Fibroblast of upper back skin (primary cell): ENCODE measurements at places on chromosomes 4 and X.

GRCh38 chr4:26144526-26145155, 176.2 kb upstream of the RBPJ start:
- peak; percentile 41 for DNase-seq

- DNase-seq = no peak
Observed at GRCh38 chrX:64580035-64580434, 184.8 kb upstream of the MTMR8 start.

- DNase-seq = no peak
Observed at GRCh38 chr4:80731436-80731835, 299.1 kb upstream of the BMP3 start.

DNA sequence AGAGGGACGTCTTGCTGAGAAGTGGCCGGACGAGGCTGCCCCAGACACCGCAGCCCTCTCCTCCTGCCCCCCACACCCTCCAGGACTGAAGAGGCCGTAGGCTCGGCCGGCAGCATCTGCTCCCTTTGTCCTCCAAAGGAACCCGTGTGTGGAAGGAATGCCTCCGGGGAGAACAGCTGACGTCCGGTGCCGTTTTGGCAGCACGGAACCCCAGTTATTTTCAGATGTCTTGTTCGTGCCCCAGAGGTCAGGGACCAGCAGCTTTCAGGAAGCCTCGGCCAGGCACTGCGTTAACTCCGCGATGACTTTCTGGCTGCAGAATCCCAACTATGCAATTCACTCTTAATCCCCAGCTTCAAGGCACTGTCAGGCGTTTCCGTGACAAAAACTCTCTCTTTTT, 10.9 kb upstream of the PPP2R3B start:
- peak; percentile 71 for DNase-seq

GRCh38 chrX:29082558-29082957, 495.3 kb downstream of the IL1RAPL1 start:
- no peak for DNase-seq

DNA sequence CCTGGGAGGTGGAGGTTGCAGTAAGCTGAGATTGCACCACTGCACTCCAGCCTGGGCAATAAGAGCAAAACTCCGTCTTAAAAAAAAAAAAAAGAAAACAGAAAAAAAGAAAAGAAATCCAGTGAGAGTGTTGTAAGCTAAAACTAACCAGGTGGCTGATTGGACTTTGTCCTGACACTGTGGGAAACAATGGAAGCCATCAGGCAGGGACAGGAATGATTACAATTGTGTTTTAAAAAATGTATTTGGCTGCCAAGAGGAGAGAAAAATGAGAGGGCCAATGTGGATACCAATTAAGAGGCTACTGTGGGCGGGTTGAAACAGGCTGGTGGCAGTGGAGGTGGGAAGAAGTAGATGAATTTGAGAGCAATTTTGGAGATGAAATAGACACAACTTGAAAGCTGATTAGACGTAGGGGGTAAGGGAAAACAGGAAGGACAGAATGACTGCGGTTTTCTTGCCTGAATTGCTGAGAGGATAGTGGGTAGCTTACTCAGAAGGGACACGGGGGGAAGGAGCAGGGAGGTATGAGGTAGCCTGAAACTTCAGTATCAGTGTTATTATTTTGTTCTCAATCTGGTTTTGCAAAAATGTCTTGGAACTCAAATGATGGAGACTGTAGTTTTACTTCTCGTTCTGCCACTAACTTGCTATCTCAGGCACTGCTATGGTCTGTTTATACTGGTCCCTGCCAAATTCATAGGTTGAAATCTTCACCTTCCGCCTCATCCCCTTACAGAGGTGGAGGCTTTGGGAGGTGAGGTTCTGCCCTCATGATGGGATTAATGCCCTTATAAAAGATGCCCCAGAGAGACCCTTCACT, 45.6 kb upstream of the CHRNA9 start:
- peak; percentile 37 for DNase-seq

GRCh38 chrX:123159403-123159802, 24.7 kb upstream of the GRIA3 start:
- DNase-seq = no peak

DNA sequence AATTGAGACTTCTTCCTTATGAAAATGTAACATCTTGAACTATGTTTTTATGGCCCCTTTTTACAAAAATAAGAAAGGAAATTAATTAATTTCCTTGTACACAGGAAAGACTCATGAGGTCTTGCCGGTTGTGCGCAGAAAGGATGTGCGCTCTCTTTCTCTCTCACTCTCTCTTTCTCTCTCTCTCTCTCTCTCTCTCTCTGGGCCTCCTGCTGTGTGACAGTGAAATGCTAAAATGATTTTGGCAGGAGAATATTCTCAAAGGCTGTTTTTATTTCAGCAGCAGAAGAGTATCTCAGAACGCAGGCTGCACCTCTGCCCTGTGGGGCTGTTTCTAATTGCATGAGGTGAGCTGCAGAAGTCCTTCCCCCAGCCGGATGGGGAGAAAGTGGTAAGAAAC, 349.0 kb downstream of the MID1IP1 start:
- no peak for DNase-seq

GRCh38 chr4:44425614-44426208, 22.9 kb downstream of the KCTD8 start:
- DNase-seq = peak; percentile 8

GRCh38 chr4:186481998-186482790, 73.2 kb downstream of the MTNR1A start:
- no peak for DNase-seq

GRCh38 chr4:99352602-99353537, at the start of gene ADH1C:
Gene ADH1C, minus strand, starts transcription at chr4:99352746. Its CDS starts 71 bp downstream, at chr4:99352675.
- peak; percentile 3 for DNase-seq

DNA sequence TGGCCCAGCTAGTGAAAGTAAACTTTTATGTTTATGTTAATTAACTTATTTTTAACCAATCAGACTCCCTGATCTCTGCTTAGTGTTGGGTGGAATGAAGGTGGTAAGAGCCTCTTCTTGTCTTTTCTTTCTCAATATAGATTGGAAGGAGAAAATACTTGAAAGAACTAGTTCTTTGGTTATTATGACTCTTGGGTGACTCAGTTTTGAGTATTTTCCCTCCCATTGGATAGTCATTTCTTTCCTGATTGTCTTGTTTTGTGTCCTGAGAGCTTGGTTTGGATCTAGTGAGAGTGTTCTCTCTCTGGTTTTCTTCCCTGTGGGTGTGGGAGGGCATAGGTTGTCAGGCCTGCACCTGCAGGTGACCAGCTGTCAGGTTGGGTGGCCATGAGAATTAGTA, 172.0 kb upstream of the GLRA2 start:
- DNase-seq = no peak

DNA sequence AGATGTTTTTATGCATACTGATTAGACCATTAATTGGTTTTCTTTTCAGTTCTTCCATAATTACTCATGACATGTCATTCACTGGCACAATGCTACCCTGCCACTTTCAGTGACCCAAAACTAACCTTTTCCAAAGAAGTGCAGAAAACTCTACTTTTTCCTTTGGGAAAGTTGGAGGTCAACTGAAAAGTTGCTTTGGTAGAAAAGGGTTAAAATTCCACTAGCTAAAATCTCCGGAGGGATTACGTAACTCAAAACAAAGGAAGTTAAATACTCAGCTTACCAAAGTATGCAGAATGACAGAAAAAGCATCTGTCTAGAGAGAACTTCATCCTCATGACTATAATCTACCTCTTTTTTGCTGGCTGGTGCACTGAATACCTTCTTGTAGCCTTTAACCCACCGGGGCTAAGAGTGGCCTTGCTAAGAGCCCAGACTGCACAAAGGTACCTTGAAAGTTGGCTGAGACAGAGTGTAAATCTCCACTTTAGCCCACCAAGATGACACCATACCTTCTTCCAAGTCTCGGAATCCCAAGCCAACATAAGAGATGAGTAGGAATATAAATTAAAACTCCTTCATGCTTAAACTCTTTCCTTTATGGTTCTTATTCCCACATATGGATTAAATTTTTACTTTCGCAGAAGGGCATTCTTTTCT, 1099.5 kb upstream of the INTU start:
- DNase-seq = peak; percentile 43

- DNase-seq = no peak
Observed at GRCh38 chr4:143281507-143282190, 55.0 kb upstream of the GAB1 start.

- no peak for DNase-seq
Observed at GRCh38 chr4:184337907-184338306, 120.2 kb upstream of the ENPP6 start.

- DNase-seq = no peak
Observed at GRCh38 chr4:109649872-109650271, 53.4 kb downstream of the CASP6 start.

GRCh38 chrX:154833746-154834274, 652 bp downstream of the SMIM9 start:
- DNase-seq = no peak

DNA sequence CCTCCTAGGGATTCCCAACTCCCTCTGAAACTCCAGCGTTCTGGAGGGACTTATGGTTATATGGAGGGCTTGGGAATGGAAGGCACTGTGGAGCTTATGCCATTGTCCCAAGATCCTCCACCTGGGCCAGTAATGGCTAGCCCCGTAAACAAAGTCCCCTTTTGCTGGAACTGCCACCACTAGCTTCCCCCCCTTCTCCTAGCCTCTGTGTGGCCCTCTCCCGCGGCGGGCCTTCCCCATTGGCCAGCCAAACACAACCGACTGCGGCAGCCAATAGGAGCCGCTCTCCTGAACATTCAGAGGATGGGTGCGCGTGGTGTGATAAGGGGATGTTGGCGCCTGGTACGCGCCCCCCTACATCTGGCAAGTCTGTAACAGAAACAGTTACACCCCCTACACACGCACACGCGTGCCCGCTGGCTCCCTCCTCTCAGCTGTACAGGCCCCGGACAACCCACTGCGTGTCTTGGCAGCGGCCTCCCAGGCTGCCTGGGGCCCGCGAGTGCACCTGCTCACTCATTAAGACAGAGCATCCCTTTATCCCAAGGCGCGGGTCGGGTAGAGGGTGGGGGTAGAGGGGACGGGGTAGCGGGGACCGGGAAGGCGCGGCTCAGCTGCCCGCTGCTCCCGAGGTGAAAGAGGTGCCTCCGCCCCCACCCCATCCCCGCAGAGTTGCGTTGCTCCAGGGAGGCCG, 863 bp upstream of the RAB33A start:
- DNase-seq = no peak

- no peak for DNase-seq
Observed at GRCh38 chrX:103864886-103865534, 33.0 kb upstream of the RAB9B start.

GRCh38 chr4:4631150-4631549, 89.3 kb upstream of the STX18 start:
- no peak for DNase-seq

DNA sequence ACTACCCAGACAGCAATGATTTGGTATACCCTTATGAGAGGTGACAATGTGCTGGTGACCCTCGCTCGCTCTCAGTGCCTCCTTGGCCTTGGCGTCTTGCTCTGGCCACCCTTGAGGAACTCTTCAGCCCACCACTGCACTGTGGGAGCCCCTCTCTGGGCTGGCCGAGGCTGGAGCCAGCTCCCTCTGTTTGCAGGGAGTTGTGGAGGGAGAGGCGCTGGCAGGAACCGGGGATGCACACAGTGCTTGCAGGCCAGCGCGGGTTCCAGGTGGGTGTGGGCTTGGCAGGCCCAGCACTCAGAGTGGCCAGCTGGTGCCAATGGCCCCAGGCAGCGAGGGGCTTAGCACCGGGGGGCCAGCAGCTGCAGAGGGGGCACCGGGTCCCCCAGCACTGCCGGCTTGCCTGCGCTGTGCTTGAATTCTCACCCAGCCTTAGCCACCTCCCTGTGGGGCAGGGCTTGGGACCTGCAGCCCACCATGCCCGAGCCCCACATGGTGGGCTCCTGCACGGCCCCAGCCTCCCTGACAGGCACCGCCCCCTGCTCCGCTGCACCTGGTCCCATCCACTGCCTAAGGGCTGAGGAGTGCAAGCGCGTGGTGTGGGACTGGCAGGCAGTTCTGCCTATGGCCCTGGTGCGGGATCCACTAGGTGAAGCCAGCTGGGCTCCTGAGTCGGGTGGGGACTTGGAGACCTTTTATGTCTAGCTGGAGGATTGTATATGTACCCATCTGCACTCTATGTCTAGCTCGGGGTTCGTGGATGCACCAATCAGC, 857.0 kb upstream of the IGFBP7 start:
- DNase-seq = no peak

DNA sequence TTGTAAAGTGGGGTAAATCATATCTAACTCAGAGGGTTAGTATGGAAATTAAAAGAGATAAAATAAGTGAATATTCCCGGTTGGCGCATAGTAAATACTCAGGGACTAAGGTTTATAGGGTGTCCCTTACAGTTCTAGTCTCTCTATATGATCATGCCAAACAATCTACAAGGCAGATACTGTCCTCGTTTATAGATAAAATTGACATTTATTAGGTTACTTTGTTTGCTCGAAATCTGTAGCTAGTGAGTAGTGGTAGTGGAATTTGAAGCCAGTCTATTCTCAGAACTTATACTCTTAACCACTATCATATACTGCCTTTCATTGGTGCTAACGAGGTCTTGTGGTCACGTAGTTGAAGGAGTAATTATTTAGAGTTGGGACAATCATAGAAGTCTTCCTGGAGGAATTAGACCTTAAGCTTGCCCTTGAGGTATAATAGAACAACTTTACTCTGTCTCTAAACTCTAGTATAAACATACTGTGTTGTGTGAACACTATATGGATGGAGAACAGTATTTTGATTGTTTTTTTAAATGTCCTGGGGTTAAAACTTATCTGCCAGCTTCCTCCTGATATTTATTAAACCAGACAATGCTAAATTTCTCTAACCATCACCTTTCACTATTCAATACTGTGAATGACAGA, 324.0 kb downstream of the STIM2 start:
- no peak for DNase-seq

- DNase-seq = no peak
Observed at GRCh38 chr4:8364141-8364540, 76.4 kb downstream of the ACOX3 start.

GRCh38 chr4:118282692-118283091, 70.1 kb downstream of the PRSS12 start:
- peak; percentile 55 for DNase-seq

DNA sequence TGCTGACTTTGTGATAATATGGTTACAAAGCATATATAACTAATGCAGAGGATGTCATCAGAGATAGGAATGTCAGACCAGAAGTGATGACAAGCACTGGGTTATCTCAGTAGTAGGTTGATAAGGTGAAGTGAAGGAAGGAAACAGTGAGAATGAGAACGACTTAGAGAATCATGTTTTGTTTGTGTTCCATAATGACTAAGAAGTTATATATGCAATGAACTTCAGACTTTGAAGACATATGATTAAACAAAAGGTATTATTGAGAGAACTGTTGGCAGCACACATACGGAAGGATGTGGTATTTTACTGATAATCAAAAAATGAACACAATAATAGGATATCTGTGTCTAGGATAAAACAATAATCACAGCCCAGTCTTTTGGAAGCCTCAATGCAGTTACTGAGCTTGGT, 18.3 kb upstream of the HHIP start:
- DNase-seq = no peak
